Renal cortex interstitium (tissue), 15 donors: ENCODE measurements at places on chromosomes 3 and 15. TPM values are rescaled to one million over a fixed set of nuclear protein-coding genes. Genes with fewer than 3 reads are reported as not detected.
A peak's percentile ranks its signal among the peaks of the same experiment; 100 is the strongest.

DNA sequence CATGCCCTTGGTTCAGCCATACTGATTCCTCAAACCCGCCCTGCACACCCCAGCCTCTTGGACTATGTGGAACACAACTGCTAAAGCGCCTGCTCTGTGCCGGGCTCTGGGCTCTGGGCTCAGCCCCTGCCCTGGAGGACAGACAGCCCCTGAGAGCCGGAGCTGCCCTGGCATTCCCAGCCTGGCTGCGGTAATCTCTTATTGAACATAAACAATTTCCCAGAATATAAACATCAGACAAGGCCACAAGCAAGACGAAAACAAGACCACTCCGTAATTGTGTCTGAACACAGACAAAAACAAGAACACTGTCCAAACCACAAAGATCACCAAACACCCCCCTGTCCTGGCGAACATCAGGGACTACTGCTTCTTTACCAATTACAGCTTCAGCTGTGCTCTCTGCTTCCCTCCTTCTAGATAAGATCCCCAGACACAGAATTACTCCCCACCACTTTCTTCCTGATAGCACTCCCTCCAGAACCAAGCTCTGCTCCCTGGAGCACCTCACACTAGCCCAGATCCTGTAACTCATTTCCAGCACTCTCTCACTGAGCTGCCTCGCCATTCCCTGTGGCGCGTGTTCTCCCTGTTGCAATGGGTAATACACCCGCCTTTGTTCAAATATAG lies 57.1 kb upstream of the TLE3 start:
- no peak for DNase-seq

Gene RNF168
- polyA plus RNA-seq = 15.7 TPM

DNA sequence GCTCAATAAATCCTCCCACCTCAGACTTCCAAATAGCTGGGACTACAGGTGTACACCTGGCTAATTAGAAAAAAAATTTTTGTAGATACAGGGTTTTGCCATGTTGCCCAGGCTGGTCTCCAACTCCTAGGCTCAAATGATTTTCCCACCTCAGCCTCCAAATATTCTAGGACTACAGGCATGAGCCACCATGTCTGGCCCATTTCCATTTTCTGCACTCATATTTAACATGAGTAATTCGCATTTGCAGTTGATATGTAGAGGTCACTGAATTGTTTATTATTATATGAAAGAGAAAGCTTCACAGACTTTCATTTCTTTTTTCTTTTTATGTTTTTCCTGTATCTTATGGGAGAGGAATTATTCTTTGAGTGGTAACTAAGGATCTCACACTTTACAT lies 492.7 kb downstream of the CNTN3 start:
- DNase-seq = no peak

Gene A4GNT
- 3.3 TPM for polyA plus RNA-seq

Gene CCDC13
- polyA plus RNA-seq = 2.0 TPM

Gene ZNF774
- polyA plus RNA-seq = 4.6 TPM

GRCh38 chr3:184981071-184981470 lies 169.1 kb downstream of the VPS8 start:
- no peak for DNase-seq

DNA sequence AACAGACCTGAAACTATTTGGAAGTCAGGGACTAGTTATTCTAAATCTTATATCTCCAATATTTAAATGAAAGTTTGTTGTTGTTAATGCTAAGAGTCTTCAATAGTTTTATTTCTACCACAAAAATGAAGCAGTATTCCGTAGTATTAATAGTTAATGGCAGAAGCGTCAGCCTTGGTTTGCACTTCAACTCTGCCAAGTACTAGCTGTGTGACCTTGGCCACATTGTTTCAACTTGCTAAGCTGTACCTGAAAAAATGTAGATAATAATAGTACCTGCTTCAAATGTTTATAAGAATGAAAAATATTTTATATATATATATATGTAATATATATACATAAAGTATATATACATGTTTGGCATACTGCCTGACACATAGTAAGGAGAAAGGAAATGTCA lies 354.6 kb upstream of the SATB1 start:
- DNase-seq = no peak

- no peak for DNase-seq
These were observed 813.3 kb downstream of the NR2F2 start for GRCh38 chr15:97143592-97144376.

- DNase-seq = no peak
These were observed 31.7 kb downstream of the GOLGA6A start for GRCh38 chr15:74050556-74051234.

DNA sequence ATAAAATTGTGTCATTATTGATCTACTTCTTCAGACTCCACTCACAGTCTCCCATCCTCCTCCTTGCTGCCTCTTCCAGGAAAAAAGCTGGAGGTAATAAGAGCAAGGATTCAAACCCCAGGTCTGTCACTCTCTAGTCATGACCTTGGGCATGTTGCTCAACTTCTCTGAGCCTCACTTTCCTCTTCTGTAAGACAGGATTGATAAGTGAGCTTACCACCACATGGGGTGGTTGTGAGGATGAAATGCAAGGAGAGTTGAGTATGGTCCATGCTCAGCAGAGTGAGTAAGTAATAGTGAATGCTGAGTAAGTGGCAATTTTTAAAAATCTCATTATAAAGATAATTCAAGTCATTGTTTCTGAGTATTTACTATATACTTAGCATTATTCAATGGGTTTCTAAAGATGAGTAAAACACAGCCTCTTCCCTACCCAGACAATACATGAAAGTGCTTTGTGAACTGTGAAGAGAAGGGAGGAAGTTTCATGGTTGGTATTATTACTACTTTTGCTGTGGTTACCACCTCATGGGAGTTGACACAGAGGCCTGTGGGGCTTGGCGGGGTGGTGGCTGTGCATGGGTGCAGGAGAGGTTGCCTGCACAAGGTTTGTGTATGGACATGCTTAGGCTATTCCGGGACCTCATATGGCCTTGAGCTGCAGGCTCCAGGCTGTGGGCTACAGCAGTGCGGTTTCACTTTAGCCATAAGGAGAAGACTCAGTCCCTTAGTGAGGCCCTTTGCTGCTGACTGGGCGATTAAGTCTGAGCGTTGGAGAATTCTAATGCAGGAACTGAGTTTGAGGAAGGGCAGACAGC lies 30.0 kb downstream of the SLC6A11 start:
- DNase-seq = no peak

DNA sequence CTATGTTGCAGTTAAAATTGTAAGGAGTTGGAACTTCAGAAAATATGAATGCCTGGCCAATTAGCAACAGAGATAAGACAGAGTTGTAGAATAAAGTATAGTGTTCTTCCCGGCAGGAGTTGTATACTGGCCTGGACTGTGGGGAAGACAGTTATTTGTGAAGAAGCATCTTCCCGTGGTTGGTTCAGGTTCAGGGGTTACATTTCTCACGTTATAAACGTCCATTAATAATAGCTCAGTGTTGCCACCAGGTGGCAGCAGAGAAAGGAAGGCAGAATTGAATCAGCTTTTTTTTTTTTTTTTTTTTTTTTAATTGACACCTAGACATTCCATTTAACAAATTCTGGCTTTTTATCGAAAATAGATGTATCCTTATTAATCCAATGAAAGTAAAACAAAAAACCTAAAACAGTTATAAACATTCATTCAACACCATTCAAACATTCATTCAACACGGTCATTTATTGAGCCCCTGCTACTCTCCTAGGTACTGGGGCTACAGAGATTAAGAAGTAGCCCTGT lies 66.4 kb upstream of the NR2E3 start:
- DNase-seq = peak; percentile 43

- peak; percentile 35 for DNase-seq
These were observed 47.5 kb downstream of the RAB11A start for GRCh38 chr15:65916664-65917406.

Gene FEZF2
- not detected for polyA plus RNA-seq

Gene CLRN1
- polyA plus RNA-seq = not detected

- DNase-seq = no peak
These were observed 5.4 kb downstream of the MEX3B start for GRCh38 chr15:82040390-82040789.

- DNase-seq = no peak
These were observed 60.5 kb downstream of the DNASE1L3 start for GRCh38 chr3:58150130-58150809.

DNA sequence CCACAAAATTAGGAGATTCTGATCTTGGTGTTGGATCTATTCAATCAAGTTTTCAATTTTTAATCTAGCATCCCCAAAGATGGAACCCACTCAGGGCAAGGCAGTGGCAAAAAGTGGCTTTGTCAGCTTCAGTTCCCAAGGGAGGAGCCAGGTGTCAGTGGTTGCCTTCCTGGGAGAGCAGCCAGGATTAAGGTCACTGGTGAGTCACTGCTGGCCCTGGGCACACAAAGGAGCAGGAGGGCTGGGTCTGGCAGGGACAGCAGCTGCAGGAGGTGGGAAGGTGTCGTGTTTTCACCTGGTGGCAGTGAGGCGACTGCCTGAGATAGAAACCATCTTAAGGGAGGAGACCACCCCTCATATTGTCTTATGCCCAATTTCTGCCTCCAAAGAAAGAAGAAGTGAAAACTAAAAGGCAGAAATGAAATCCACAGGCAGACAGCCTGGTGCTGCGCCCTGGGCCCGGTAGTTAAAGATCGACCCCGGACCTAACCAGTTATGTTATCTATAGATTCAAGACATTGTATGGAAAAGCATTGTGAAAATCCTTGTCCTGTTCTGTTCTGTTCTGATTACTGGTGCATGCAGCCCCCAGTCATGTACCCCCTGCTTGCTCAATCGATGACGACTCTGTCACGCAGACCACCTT lies 5.9 kb upstream of the KLHL25 start:
- DNase-seq = no peak

DNA sequence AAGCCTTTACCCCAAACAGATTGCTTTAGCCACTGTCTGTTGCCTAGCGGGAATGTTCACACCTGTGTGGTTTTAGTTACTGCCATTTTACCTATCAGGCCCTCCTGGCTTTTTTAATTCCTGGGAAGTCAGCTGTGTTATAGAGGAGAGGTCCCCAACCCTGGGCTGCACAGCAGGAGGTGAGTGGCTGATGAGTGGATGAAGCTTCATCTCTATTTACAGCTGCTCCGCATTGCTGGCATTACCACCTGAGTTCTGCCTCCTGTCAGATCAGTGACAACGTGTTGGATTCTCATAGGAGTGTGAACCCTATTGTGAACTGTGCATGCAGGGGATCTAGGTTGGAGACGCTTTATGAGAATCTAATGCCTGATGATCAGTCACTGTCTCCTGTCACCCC lies 127.0 kb downstream of the MBNL1 start:
- no peak for DNase-seq

DNA sequence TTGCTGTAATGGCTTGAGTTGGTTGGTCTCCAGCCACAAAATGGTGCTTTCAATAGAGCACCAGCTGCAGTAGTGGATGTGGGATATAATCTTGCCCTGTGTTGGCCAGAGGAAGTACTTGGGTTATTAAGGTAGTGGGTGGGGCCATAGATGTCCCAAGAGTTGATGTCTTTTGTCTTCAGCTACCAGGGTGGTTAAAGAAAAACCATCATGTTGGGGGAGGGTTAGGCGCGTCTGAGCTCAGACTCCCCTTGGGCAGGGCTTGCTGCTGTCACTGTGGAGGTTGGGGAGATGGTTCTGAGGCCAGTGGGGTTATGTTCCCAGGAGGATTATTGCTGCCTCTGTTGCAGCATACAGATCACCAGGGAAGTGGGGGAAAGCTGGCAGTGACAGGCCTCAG lies 46.9 kb upstream of the GADL1 start:
- no peak for DNase-seq

Gene DUOXA2
- polyA plus RNA-seq = not detected

DNA sequence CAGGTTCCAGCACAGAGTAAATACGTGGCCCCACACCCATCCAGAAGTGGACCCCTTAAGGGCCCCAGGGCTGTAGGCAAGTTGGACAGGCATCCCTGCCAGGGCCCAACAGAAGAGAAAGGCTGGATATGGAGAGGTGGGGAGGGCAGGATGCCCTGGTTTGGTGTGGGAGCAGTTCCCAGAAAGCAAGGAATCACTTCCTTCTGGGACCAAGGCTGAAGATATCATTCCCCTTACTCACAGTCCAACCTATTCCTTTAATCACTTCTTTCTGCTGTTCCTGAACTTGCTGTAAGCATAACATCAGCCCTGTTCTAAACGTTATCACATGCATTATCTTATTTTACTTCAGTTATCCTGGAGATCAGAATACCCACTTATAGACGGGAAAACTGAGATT lies 6.1 kb upstream of the MESP2 start:
- no peak for DNase-seq

Gene GOLGA6B
- 0.23 TPM for polyA plus RNA-seq

- DNase-seq = no peak
These were observed 45.2 kb downstream of the ARRDC4 start for GRCh38 chr15:98005659-98006058.

GRCh38 chr3:168959731-168960130 lies 703.8 kb downstream of the MECOM start:
- no peak for DNase-seq

GRCh38 chr15:70141376-70142071 lies 43.8 kb upstream of the TLE3 start:
- no peak for DNase-seq

Gene CLDN18
- polyA plus RNA-seq = 1.5 TPM

Gene C3orf22
- 0.09 TPM for polyA plus RNA-seq

Gene POC1A
- 8.5 TPM for polyA plus RNA-seq

DNA sequence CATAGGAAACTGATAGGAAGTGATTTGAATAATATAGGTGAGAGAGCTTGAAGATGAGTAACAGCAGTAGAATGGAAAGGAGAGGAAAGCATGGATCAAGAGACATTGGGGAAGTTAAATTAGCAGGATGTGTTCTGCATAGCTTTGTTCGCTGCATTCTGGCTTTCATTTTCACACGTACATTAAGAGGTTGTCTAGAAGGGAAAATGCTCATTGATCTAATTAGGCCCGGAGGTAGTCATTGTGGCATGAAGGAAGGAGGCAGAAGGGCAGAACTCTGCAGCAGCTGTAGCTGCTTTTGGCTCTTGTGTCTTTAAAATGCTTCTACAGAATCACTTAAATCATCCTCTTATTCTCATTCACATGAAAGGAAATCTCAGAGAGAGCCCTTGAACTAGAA lies 40.3 kb downstream of the KCNAB1 start:
- DNase-seq = no peak

Gene STRA6
- 24.4 TPM for polyA plus RNA-seq

DNA sequence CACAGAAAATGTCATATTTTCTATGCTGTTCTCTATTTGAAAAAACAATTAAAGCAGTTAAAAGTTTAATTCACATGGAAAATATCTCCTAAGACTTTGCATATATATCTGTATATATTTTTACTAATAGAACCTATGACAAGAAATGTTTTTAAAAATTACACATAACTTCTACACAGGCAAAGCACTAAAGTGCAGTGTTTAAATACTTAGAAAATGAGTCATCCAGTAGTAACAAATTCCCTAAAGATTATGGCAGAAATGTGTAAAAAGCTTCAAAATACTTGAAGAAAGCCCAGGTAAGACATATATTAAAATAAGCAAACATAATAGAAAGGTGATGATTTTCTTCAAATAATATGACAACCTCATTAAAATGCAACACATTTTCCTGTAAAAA lies 236.6 kb downstream of the TBC1D5 start:
- no peak for DNase-seq

Gene CCDC39
- polyA plus RNA-seq = 4.7 TPM

- no peak for DNase-seq
These were observed 125.1 kb upstream of the ZBTB20 start for GRCh38 chr3:115272036-115272824.

GRCh38 chr15:81002009-81002330 lies 1.2 kb downstream of the TLNRD1 start:
- no peak for DNase-seq
